AG04450 (cell line): ENCODE measurements at places on chromosomes 13 and 19.

- no peak for DNase-seq
Measured at GRCh38 chr13:61880578-61881283, 465.1 kb upstream of the PCDH20 start.

DNA sequence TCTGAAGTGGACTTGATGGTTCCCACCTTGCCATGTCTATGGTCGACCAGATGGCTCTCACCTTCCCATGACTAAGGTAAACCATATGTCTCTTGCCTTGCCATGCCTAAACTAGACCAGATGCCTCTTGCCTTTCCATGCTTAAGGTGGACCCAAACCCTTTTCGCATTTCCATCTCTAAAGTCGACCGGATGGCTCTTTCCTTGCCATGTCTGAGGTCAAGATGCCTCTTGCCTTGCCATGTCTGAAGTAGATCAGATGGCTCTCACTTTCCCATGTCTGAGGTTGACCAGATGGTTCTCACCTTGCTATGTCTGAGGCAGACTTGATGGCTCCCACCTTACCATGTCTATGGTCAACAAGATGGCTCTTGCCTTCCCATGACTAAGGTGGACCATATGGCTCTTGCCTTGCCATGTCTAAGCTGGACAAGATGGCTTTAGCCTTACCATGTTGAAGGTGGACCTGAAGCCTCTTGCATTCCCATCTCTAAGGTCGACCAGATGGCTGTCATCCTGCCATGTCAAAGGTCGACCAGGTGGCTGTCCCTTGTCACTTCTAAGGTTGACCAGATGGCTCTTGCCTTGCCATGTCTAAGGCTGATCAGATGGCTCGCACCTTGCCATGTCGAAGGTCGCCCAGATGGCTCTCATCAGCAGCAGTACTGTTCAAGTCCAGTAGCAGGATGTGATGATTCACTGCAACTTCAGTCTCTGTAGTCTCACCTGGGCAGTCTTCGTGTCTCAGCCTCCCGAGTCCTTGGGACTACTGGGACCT lies 1439.4 kb downstream of the UQCRFS1 start:
- DNase-seq: no peak

DNA sequence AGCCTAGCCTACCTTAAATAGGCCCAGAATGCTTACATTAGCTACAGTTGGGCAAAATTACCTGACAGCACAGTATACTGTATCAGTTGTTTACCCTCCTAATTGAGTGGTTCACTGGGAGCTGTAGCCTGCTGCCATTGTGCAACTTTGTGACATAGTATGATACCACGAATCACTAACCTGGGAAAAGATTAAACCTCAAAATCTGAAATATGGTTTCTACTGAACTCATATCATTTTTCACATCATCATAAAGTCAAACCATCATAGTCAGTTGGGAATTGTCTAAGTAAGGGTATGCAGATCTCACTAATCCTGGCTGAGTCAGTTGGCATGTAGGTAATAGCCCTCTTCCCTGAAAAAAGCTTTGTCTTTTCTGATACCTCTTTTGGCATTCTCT lies 9.2 kb downstream of the PAN3 start:
- DNase-seq: no peak

- no peak for DNase-seq
Measured at GRCh38 chr13:51052581-51052980, 58.5 kb downstream of the C13orf42 start.

DNA sequence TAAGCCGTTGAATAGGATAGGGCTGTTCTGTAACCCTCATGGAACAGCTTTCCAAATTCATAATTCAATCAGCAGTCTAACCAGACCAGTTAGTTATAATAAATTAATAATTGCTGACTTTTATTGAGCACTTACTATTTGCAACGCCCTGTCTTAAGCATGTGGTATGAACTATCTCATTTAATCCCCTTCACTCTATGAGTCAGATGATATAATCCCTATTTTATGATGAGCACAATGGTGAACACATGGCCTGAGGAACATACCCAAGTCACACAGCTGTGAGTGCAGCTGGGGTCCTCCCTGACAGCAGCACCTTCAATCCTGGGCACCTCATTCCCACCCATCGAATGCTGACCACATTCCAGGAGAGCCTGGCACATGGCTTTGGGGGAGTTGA lies 28.0 kb upstream of the SACS start:
- DNase-seq: no peak

- no peak for DNase-seq
Measured at GRCh38 chr13:33087091-33087490, 70.9 kb downstream of the KL start.

DNA sequence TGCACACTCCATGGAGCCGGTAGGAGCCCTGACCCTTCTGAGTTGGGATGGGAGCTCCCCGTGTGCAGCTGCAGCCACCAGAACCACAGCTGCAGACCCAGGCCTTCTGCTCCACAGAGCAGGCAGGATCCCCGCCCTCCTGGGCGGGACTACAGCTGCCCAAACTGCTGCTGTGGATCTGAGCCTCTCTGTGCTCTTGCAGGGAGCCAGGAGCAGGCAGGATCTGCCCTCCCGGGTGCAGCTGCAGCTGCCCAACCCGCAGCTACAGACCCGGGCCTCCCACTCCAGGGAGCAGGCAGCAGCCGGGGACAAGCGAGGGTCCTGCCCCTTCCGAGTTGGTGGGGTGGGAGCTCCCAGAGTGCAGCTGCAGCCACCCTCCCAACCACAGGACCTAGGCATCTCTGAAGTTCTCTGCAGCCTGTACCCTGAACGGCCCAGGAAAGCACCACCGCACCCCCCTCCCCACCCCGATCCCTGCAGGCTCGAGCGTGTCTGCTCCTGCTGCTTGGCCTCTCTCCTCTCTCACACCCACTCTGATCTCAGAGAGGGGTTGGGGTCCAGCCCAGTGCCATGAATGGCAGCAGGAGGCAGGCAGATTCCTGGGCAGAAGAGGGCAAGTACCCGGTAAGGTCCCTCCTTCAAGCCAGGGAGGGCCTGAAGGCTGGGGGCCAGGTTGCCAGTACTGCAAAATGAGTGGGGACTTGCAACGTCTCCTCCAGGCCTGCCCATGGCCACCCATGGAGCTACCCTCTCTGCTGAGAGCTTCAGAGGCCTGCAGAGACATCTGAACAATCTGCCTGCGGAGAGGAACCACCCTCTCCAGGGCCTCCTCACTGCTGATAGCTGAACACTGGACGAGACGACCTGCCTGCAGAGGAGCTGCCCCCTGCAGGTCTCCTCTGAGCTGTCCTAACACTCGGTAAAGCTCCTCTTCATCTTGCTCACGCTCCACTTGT lies 16.4 kb upstream of the EMP3 start:
- DNase-seq: no peak

- no peak for DNase-seq
Measured at GRCh38 chr13:62626771-62627170, 1211.1 kb upstream of the PCDH20 start.

- no peak for DNase-seq
Measured at GRCh38 chr19:5339950-5340636, 519 bp downstream of the PTPRS start.

- no peak for DNase-seq
Measured at GRCh38 chr13:30156826-30157615, 150.3 kb downstream of the KATNAL1 start.

GRCh38 chr19:33868076-33868735 lies 71.5 kb downstream of the KCTD15 start:
- DNase-seq: no peak

- peak; percentile 24 for DNase-seq
Measured at GRCh38 chr13:32639502-32640105, 53.4 kb downstream of the PDS5B start.

DNA sequence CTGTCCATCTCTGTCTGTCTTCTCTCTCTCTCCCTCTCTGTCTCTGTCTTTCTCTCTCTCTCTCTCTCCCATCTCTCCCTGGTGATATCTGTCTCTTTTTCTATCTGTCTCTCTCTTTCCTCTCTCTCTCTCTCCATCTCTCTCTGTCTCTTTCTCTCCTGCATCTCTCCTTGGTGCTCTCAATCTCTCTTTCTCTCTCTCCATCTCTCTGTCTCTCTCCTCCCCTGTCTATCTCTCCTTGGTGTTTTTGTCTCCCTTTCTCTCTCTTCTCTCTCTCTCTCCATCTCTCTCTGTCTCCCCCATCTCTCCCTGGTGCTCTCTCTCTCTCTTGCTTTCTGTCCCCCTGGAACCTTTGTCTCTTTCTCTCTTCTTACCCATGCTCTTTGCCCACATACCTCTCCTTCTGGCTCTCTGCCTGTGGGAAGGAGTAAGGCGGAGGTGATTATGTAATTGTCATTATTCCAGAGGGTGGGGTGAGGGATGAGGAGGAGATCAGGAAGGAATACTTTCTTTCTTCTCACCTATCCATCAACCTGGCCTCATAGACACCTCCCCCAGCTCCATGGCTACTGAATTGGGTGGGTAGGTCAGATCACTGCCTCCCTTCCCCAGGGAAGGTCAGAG lies 30.9 kb upstream of the CYP2B6 start:
- no peak for DNase-seq

GRCh38 chr13:46492946-46493345 lies 60.0 kb upstream of the LRCH1 start:
- no peak for DNase-seq

GRCh38 chr13:113428871-113429607 lies 24.2 kb downstream of the ADPRHL1 start:
- no peak for DNase-seq

- peak; percentile 21 for DNase-seq
Measured at GRCh38 chr19:24033963-24034342, 53.0 kb upstream of the ZNF254 start.

DNA sequence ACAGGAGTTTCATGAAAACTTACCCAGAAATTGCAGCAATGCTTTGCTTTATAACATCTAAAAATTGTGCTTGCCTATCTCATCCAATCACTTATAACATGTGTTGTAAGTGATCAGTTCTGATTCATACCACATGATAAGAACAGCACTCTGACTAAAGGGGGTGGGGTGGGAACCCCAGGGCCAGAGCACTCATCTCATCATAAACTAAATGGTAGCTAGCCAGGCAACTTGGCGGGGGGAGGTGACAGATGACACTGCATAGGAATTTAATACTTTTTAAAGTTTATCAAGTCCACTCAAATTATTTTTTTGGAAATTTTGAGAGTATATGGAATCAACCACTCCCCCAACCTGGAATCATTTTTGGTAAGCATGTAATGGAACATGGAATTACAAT lies 42.1 kb downstream of the FOXO1 start:
- DNase-seq: no peak

DNA sequence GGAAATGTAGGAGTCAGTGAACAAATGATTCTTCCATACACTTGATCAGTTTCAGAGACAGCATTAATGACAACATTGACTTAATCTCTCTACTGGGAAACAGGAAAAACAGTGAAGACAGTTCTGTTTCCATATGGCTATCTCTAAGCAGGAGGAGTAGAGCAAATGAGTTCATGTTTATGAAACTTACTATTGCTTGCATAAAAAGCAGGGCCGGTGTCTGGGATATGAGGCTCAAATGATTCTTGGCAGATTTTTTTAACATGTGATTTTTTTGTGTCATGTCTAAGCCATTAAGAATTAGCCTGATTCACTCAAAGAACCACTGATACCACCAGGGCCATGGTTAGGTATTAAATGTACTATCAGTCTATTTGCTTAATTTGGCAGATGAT lies 141.9 kb downstream of the SLC7A1 start:
- DNase-seq: no peak
